ENCODE measurements at places on chromosomes 3 and 15.

DNA sequence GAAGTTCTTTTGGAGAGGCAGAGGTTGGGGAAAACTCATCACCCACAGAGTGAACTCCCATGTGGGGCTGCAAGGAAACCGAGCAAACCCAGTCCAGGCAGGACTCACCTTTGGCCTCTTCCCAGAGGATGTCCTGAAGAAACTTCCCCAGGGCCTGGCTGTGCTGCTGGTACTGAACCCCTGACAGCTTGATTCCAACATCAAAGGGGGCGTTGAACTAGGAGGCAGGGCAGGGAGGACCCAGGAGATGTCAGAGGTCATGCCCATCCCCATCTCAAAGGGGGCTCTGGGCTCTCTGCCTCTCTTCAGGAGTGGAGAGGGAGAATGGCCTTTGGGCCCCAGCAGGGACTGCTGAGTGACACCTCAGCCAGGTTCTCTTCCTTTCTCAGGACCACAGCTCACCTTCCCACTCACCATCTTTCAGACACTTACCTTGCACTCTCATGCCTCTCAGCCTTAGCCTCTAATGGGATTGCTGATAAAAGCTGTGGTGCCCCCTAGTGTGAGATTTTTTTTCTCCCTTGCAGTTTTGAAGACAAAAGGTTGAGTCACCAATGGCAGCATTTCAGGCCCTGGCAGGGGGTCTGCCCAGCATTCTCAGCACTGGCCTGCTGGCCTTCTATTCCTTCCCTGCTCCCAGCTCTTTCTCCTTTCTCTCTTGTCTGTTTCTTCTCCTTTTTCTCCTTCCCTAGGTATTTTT, 6.0 kb downstream of the GHRL start:
- peak; percentile 72 for DNase-seq

DNA sequence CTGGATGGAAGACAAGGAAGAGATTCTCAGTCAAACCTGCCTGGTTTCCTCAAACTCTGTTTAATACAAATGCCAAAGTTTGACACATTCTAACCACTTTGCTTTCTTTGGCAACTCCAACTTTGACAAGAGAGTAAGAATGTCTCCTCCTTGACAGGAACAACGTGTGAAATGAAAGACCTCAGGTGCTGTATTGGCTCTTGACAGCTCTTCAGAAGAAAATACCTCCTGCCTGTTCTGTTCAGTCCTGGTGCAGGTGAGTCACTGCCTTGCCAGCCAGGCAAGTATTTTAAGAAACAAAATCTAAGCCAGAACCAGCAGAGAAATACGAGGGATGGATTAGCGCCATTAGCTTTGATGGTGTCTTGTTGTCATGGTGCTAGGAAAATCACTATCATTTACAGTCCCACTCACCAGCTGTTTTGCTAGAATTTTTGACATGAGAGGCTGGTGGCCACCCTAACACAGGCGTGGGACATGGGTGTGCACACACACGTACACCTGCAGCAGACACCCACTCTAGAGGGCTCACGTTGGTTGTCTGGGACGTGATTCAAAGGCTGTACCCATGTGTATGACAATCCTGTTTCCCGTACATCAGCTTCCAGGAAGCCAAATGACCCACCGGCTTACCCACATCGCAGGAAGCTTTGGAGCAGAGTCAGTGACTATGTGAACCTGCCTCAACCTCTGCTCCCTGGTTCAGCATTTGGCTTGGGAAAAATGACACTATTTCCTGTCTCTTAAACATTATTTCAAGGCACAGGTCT, 60.4 kb downstream of the CCNL1 start:
- DNase-seq, result no peak

DNA sequence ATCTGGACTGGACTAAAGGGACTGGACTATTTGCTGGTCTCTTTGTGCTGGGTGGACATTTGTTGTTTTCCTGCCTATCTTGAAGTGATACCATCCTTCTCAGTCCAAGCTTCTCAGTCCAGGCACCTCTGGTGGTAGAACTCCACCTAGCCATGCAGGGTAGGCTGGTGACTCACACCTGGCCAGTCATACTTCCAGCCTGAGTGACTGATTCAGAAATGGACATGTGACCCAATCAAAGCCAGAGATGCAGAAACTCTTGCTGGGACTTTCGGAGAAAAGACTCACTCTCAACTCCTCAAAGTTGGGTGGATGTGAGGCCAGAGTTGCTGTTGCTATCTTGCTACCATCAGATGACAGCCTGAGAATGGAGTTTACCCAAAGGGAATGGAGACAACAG, 5.6 kb upstream of the ASB14 start:
- DNase-seq, result peak; percentile 27

GRCh38 chr3:161649900-161650484, 153.4 kb downstream of the OTOL1 start:
- no peak for DNase-seq

DNA sequence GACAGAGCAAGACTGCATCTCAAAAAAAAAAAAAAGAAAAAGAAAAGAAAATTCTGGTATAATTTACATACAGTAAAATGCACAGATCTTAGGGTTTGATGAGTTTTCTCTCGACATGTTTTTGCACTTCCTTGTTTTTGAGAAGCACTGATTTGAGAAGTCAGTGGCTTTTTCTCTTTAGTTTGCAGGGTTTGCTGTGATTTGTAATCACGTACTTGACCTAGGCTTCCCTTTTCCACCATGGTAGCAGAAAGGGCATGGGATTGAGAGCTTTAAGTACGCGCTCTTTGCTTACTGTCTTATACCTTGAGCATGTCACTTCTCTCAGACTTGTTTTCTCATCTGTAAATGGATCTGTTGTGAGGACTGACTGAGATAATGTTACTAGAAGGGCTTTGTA, 4.1 kb downstream of the VHL start:
- DNase-seq, result no peak

DNA sequence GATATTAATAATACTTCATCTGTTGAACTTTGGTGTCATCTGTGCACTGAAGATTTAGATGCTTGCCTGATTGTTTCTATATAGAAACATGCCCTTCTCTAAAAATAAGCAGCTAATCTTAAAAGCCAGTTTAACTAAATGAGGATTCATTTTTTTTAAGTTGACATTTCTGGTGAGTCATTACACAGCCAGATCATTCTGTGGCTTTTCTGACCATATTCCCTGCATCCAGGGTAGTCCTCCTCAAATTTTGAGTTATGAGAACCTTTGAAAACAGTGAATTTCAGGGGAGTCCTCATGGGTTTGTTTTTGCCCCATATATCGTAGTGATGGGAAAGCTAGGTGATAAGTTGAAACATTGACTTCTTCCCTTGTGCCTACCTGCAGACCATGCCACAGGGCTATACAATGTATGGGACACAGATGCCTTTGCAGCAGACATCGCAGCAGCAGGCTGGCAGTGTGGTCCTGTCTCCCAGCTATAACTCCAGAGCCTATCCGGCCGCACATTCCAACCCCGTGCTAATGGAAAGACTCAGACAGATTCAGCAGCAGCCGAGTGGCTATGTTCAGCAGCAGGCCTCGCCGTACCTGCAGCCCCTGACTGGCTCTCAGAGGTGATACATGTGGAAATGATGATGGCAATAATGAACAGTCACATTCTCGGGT, 26.5 kb upstream of the P2RY12 start:
- DNase-seq, result peak; percentile 34

DNA sequence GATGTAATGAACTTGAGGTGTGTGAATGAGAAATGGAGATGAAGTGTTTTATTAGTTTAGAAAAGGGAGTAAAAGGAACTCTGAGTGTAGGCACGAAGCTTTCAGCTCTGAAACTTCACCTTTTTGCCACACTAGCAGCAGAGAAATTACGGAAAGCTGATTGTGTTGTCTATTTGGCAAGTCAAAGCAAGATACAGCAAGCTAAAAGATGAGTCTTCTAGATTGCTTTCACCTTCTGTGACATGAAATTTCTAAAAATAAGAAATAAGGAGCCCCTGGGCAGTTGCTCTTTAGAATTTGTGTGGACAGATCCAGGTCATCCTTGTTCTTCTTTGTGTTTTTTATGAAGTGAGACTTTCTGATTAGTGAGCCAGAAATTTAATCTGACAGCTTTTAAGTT, 143.4 kb downstream of the FNDC3B start:
- DNase-seq, result no peak

- DNase-seq, result no peak
Observed at GRCh38 chr3:95539950-95540483, 1274.4 kb upstream of the EPHA6 start.

DNA sequence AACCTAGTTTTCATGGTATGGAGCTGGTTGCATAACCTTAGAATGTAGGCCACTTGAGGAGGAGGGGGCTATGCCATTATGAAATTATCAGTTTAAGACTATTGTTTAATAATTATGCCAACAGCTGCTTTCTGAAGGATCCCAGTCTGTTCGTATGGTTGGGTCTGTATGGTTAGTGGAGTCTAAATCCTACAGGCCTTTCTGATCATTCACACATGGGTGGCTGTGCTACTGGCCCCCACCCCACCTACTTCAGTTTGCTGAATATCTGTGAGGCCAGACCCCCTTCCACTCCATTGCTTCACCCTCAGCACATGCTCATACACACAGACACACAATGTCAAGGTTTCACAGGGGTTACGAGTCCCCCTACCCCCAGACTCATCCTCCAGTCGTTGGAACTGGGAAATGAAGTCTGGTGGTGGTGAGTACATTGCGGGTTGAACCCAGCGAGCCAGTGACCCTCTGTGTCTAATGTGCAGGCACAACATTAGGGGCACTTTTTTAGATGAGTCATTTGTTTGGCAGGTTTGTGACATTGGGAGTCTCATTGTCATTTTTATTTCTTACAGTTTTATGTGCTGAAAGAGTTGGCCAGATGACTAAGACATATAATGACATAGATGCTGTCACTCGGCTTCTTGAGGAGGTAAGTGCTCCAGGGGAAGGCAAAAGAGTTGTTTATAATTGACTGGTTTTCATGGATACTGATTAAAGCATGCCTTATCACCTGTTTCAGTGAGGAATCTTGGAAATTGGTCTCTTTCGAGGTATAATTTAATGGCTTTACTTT, 85.3 kb downstream of the TRAK1 start:
- DNase-seq, result no peak

- no peak for DNase-seq
Observed at GRCh38 chr3:156720826-156721225, 46.4 kb downstream of the TIPARP start.

DNA sequence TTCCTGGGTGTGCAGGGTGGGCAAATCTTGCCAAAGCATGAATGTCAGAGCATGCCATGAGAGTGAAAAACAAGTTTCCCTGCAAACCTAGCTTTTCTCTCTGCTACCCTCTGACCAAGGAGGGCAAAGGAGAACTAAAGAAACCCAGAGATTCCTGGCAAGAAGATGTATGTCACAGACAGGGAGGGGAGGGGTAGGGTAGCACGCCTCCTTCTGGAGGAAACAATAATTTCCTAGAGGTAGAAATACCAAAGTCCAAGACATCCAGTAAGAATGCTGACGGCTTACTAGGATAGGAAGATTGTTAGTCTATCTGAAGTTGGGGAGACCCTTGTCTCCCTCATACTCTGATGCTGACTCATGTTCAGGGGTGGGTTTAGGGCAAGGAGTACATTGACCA, 203.9 kb downstream of the NR1D2 start:
- peak; percentile 36 for DNase-seq

DNA sequence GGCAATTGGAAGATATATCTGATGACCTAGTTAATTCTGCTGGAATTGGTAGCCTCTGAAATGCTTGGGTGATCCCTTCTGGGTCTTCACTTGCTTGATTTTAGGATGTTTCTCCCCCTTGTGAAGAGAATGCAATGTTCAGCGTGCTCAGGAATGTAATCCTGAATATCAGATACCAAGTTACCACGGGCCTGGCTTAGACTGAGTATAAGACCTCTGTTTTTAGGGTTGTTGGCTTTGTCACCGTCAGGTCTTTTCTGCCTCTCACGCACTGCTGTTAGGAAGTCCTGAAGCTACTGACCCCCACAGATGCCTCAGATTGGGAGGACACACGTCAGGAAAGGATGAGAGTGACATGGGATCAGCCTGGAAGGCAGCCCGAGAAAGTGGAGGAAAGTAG, 198.5 kb downstream of the CDIN1 start:
- DNase-seq, result no peak

- no peak for DNase-seq
Observed at GRCh38 chr3:160586679-160587078, 21.3 kb upstream of the KPNA4 start.

GRCh38 chr15:28960979-28961378, 75.2 kb downstream of the APBA2 start:
- peak; percentile 90 for DNase-seq

GRCh38 chr3:42539871-42540714, 37.6 kb downstream of the VIPR1 start:
- peak; percentile 23 for DNase-seq

DNA sequence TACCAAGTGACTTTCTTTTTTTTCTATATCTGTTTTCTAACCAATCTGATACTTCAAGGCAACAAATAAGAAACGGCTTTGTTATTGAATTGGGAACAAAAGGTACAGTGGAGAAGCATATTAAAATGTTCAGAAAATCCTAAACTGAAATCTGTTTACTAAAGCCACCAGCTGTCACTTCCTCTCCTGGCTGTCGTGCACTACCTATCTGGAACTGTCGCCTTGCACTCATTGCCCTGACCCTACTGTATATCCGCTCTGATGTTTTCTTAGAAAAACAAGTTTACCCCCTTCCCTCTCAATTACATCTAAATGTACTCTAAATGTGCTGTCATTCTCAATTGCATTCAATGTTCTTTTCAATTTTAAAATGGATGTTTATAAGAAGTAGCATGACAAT, 439.8 kb upstream of the ARRDC4 start:
- no peak for DNase-seq

- no peak for DNase-seq
Observed at GRCh38 chr3:192332386-192333291, 394.7 kb downstream of the FGF12 start.

GRCh38 chr3:50816894-50817293, 142.2 kb downstream of the DOCK3 start:
- DNase-seq, result no peak

GRCh38 chr15:94029495-94029894, 201.9 kb upstream of the MCTP2 start:
- DNase-seq, result peak; percentile 12

DNA sequence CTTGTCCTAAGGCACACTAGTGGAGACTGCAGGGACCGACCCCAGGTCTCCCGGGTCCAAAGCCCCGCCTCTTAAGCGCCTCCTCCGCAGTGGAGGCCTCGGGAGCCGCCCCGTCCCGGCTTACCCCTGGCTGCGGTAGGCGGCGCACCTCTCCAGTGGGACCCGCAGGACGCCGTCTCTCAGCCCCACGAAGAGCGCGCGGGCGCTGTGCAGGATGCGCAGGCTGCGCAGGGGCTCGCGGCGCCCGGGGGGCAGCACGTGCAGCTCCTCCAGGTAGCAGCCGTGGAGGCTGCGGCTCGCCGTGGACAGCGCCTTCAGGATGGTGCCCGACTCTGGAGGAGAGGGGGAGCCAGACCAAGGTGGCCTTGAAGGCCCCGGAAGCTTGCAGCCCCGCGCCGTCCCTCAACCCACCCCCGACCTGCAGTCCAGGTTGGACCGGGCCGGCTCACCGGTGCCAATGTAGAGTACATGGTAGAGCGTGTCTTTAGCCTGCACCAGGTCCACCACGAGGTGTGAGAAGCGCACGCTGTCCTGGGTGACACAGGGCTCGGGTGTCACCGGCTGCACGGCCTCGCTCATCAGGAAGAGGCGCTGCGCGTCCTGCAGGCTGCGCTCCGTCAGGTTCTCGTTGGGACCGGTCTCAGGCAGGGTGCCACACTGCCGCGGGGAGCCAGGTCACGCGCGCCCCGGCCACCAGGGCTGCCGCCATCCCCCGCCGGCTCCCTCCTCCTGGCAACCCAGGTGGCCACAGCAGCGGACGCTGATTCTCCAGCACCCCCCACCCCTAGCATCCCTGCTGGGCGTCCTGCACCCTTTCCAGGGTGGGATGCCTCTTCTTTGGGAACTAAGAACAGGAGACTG, 105.5 kb downstream of the SEMA5B start:
- DNase-seq, result no peak
